ENCODE measurements at places on chromosomes 5 and 9.

- DNase-seq = no peak
Observed at GRCh38 chr9:23769307-23769935, 56.6 kb downstream of the ELAVL2 start.

DNA sequence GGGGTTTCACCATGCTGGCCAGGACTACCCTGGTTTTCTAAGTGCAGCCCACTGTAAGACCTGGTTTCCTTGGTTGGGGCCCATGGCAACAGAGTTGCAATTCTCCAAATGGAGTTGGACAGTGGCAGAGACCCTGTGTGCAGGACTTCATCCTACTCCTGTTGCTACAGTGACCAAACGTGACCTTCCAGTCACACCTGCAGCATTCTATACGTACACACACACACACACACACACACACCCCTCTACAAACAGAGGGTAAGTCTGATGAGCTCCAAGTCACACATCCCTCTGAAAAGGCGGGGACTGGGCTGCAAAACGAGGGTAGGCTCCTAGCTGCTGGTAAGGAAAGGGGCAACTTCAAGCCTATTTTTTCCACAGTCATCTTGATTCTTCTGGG lies 23.6 kb downstream of the LHFPL2 start:
- no peak for DNase-seq

GRCh38 chr9:127333221-127334064 lies 63.5 kb upstream of the SLC2A8 start:
- DNase-seq = no peak

- DNase-seq = no peak
Observed at GRCh38 chr9:121156263-121156731, 45.4 kb downstream of the RAB14 start.

GRCh38 chr9:109889456-109889855 lies 109.5 kb downstream of the PALM2AKAP2 start:
- no peak for DNase-seq

- no peak for DNase-seq
Observed at GRCh38 chr5:3317051-3317795, 278.4 kb upstream of the IRX1 start.

DNA sequence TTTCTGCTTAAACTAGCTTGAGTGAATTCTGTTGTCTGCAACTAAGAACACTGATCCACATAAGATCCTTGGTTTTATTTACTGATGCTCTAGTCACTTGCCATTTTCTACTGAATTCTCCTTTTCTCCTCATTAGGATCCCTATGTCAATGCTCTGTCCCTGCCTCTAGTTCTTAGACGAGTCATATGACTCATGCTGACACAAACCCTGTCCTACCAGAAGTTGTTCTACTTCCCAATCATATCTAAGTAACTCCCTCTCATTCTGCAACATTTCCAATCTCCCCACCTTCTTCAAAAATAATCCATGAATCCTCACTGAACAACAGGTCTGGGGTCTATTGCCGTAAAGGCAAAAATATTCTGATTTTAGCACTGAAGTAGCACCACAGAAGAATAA lies 47.1 kb upstream of the DMRT1 start:
- DNase-seq = no peak

GRCh38 chr5:102801371-102801770 lies 46.3 kb downstream of the PAM start:
- DNase-seq = no peak

Measured in upper lobe of right lung (tissue), 1 donor.